Stimulated activated CD4-positive, alpha-beta T cell treated with anti-CD3 and anti-CD28 coated beads, Interleukin-15, amount 100 ng/mL, for 1 hour (primary cell): ENCODE measurements at places on chromosomes 2 and 18.

DNA sequence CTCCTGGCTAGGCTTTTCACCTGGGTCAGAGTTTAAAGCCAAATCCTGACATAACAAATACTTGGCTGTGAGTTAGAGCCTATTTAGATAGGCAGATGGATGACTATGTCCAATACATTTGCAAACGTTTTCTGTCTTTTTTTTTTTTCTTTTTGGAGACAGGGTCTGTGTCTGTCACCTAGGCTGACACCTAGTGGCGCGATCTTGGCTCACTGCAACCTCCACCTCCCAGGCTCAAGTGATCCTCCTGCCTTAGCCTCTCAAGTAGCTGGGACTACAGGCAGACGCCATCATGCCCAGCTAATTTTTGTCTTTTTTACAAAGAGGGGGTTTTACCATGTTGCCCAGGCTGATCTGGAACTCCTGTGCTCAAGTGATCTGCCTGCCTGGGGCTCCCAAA lies 124.8 kb downstream of the DYM start:
- DNase-seq, result no peak

DNA sequence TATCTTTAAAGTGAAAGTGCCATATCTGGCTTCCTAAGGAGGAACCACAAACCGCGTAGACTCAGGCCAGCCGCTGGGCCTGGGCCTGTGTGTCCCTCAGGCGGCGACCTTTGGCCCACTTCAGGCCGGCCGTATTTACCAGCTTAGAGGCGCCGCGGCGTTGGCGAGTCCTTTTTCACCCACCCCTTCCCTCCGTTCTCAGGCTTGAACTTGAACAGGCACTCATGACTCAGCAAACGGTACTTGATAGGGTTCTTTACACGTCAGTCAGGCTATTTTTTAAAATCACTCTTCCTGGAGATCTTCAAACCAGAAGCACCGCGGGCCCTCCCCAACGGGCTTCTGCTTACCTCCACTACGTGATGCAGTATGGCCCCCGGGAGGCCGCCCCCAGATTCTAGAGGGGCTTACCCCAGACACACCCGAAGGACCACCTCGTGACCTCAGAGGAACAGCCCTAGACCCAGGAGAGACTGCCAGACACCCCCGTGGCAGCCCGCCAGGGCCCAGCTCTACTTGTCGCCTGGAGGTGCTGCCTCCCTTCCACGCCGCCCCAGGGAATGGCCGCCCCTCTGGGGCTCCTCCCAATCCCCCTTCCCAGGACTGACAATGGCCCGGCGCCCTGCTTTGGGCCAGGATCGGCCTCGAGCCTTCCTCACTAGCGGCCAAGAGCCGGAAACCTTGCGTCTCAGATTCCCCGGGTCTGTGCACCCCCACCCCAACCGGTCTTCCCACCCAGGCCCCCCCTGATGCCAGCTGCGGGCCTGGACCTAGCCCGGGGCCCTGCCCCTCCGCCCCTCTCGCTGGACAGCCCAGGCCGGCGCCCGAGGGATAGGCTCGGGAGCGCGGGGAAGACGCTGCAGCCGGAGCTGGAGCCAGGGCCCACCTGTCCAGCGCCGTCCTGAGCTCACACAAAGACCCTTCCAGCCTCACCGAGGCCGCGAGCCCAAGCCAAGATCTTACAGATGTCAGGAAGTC lies 33.8 kb upstream of the IMPA2 start:
- peak; percentile 46 for DNase-seq

DNA sequence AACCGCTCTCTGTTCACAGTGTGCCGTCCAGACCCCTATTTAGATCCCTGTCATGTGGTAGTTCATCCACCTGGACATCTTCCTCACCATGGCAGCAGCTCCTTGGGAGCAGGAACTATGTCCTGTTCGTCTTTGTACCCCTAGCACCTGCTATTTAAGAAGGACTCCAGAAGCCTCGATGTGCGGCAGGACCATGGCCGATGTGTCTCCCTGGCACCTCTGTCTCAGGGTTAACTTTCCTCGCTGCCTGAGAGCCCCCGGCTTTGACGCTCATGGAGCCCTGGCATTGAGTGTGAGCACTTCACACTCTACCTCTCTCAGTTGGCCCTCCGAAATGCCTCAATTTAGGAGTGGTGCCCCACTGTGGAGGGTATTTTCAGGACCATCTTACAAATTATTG lies 152.0 kb downstream of the FAM210A start:
- no peak for DNase-seq

DNA sequence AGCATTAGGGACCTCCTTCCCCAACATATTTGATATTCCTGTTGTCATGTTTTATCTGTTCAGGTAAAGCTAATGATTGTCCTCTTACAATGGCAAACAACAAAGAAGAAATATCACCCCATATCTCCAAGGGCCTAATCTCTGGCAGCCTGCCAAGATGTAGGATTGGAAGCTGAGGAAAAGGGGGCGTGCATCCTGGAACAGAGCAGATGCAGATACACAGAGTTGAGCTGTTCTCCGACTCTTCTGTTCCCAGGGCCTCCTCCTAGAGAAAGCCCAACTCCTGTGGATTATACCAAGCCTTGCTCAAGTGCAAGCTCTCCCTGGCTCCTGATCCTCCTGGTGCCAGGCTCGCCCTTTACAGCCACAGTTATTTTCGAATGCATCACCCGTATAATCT lies 35.2 kb upstream of the CD207 start:
- DNase-seq, result no peak
